ENCODE measurements at places on chromosomes 5 and 9. TPM values are rescaled to one million over a fixed set of nuclear protein-coding genes. Genes with fewer than 3 reads are reported as not detected.

DNA sequence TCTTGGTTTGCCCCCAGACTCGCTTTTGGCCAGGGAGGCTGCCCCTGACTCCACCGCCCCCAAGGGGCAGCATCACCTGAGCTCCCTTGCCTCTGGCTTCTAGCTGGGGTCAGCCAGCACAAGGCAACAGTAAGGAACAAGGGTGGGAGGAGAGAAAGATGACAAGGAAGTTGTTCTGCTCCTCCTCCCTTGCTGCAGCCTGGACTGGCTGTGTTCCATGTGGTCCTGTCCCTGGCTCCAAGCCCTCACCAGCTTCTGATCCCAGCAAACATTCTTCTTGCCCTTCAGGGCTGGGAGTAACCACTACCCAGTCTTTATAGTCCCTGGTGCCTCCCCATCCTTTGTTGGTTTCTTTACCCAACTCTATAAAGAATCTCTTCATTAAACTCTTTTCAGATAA, 100.3 kb upstream of the SPIN1 start:
- no peaks in the 10 kb centered on the region for H3K36me3 ChIP-seq
- DNase-seq = no peak
- no peaks in the 10 kb centered on the region for H3K27me3 ChIP-seq
- H3K27ac ChIP-seq = no peak overlapping the region
- H3K4me3 ChIP-seq = no peak overlapping the region

GRCh38 chr5:106966686-106967315, 703.9 kb downstream of the EFNA5 start:
- H3K27ac ChIP-seq = no peak overlapping the region
- no peak for DNase-seq

DNA sequence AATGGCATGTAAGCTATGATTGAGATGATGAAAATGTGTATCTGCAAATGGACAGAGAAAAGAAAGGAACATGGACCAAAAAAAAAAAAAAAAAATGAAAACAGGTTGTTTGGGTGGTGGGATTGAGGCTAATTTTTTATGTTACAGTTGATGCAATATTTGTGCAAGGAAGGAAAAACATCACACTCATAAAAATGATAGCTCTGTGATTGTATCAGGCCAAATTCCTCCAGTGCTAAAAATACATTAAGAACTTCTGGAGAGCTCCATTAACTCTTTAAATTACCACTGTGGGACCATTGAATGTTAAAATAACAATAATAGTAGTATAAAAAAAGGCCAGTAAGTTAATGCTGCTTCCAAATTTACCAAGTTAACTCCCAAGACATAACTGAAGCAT, 79.5 kb upstream of the MSX2 start:
- no peak overlapping the region for H3K27ac ChIP-seq
- H3K4me3 ChIP-seq = no peak overlapping the region
- DNase-seq = no peak
- H3K4me1 ChIP-seq = no peaks in the 10 kb centered on the region
- H3K27me3 ChIP-seq = no peaks in the 10 kb centered on the region

DNA sequence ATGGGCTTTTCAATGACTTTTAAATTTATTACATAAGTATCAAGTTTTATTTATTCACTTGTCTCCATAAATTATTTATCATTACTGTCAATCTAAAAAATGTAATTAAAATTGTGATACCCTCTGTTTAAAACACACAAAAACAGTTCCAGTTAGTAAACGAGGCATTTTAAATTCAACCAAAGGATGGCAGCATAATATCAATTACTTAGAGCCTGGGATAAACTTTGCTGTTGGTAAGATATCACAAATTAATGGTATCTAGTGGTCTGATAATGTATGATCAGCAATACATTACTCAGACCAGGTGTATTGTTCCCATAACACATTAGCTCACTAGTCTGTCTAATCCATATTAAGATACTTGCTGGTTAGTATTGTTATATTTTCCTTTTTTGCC, 9.6 kb upstream of the IFNE start:
- no peaks in the 10 kb centered on the region for H3K36me3 ChIP-seq
- no peaks in the 10 kb centered on the region for H3K4me1 ChIP-seq
- no peaks in the 10 kb centered on the region for H3K27me3 ChIP-seq
- no peak overlapping the region for H3K27ac ChIP-seq

- DNase-seq = no peak
- no peak overlapping the region for H3K27ac ChIP-seq
- no peak overlapping the region for H3K4me3 ChIP-seq
- H3K36me3 ChIP-seq = no peaks in the 10 kb centered on the region
Observed at GRCh38 chr5:178455480-178455835, 134.7 kb downstream of the COL23A1 start.

GRCh38 chr5:31918739-31919138, 255.4 kb downstream of the GOLPH3 start:
- H3K4me3 ChIP-seq = no peak overlapping the region
- H3K36me3 ChIP-seq = no peaks in the 10 kb centered on the region
- no peak overlapping the region for H3K27ac ChIP-seq
- DNase-seq = no peak

DNA sequence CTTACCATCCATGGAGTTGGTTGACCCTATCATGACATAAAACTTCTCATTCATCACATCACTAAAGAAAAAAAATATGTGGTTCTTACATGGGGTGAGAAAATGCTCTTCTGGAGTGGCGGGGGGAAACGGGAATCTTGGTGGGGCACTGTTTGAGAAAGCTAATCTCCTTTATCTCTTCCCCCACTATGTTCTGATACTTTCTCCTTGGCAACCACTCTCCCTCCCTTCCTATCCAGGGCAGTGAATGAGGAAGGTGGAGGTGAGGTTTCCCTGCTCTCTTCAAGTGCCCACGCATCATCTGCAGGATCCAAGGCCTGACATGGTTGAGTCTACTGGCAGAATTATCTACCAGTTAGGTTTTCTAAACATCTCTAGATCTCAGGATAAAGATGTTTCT, 220.8 kb upstream of the TBCA start:
- no peak for DNase-seq
- peaks cover 3% of the 10 kb centered on the region for H3K36me3 ChIP-seq
- H3K27ac ChIP-seq = no peak overlapping the region
- H3K4me1 ChIP-seq = peaks cover 11% of the 10 kb centered on the region
- H3K4me3 ChIP-seq = no peak overlapping the region

GRCh38 chr5:79191457-79191856, 44.5 kb upstream of the JMY start:
- DNase-seq = no peak
- H3K27me3 ChIP-seq = no peaks in the 10 kb centered on the region
- no peaks in the 10 kb centered on the region for H3K36me3 ChIP-seq
- no peaks in the 10 kb centered on the region for H3K4me1 ChIP-seq
- no peak overlapping the region for H3K27ac ChIP-seq
- no peak overlapping the region for H3K4me3 ChIP-seq

DNA sequence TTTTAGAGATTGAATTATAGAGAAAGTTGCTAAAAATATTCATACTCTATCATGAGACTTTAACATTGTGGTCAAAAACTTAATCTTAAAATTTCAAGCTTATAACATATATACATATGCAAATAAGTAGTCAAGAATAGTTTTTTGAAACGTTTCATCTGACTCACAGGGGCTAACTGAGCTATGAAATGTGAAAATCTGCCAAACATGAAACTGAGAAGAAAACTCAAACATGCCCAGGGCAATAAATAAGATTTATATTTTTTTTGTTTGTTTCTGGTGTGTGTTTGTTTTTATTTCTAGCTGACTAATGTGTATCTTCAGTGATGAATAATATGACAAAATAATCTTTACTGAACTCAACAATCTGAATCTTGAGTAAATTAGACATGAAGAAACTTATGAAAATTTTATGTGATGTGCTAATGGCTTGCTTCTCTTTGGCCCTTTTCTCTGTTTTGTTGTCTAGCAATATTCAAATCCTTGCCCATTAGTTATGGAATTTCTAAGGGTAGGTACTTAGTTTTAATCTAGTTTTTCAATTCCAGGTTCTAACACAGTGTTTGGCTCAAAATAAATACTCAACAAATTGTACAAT, 99.9 kb downstream of the FAM174A start:
- H3K4me3 ChIP-seq = no peak overlapping the region
- no peak for DNase-seq
- no peaks in the 10 kb centered on the region for H3K36me3 ChIP-seq

GRCh38 chr5:62780888-62781287, 202.3 kb downstream of the LRRC70 start:
- no peak for DNase-seq
- no peaks in the 10 kb centered on the region for H3K36me3 ChIP-seq
- no peak overlapping the region for H3K4me3 ChIP-seq
- H3K4me1 ChIP-seq = no peaks in the 10 kb centered on the region

GRCh38 chr5:91383956-91384300, 811 bp upstream of the ARRDC3 start:
- no peaks in the 10 kb centered on the region for H3K36me3 ChIP-seq
- H3K4me1 ChIP-seq = no peaks in the 10 kb centered on the region
- H3K27ac ChIP-seq = peak overlapping the region; percentile 98
- no peak for DNase-seq
- H3K4me3 ChIP-seq = peak overlapping the region; percentile 79

- no peaks in the 10 kb centered on the region for H3K4me1 ChIP-seq
- no peak overlapping the region for H3K4me3 ChIP-seq
- no peaks in the 10 kb centered on the region for H3K27me3 ChIP-seq
- H3K27ac ChIP-seq = no peak overlapping the region
- DNase-seq = no peak
Observed at GRCh38 chr5:72041654-72042053, 65.6 kb upstream of the MAP1B start.

DNA sequence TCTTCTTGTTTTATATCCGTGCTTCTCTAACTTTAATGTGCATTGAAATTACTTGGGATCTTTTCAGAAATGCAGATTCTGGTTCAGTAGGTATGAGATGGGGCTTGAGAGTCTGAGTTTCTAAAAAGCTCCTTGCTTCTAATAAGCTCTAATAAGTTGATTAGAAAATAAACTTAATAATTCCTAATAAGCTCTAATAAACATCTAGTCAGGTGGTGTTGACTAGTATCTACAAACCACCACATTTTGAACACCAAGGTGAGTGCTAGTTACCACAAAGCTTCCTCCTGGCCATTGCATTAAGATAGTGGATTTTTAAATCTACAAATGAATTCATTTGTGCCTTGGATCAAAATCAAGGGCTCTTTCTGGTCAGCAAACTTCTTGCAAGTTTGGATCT, 5.3 kb downstream of the TMOD1 start:
- DNase-seq = no peak
- H3K27me3 ChIP-seq = peaks cover 23% of the 10 kb centered on the region
- no peaks in the 10 kb centered on the region for H3K36me3 ChIP-seq
- H3K4me1 ChIP-seq = peaks cover 22% of the 10 kb centered on the region
- H3K4me3 ChIP-seq = no peak overlapping the region

GRCh38 chr5:25448646-25449045, 803.9 kb upstream of the CDH10 start:
- no peaks in the 10 kb centered on the region for H3K27me3 ChIP-seq
- DNase-seq = no peak
- H3K4me3 ChIP-seq = no peak overlapping the region
- H3K27ac ChIP-seq = no peak overlapping the region
- no peaks in the 10 kb centered on the region for H3K36me3 ChIP-seq
- H3K4me1 ChIP-seq = no peaks in the 10 kb centered on the region

GRCh38 chr9:33140401-33141360, 26.5 kb downstream of the B4GALT1 start:
- no peak for DNase-seq
- H3K36me3 ChIP-seq = no peaks in the 10 kb centered on the region
- H3K27ac ChIP-seq = peak overlapping the region; percentile 37
- H3K4me3 ChIP-seq = no peak overlapping the region
- peaks cover 13% of the 10 kb centered on the region for H3K4me1 ChIP-seq

DNA sequence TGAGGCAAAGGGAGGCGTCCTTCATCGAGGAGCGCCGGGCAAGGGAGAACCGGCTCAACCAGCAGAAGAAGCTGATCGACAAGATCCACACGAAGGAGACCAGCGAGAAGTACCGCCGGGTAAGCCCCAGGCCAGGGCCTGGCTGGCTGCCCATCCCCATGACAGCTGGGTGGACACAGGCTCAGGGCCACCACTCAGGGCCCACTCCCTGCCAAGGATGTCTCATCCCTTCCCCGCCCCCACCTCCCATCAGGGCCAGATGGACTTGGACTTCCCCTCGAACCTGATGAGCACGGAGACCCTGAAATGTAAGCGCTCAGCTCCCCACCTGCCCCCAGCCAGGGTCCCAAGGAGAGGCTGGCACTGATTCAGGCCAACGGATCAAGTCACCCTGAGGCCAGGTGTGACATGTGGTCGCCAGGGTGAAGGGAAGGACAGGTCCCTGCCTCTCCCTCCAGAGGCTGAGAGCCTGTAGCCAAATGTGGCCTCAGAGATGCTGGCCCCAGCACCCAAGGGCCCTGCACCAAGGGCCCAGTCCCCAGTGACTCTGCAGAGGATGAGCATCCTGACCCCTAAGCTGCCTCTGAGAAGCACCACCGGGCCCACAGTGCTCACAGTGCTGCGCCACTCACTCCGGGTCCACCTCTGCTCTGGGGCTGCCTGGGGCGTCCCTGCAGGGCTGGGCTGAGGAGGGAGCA, 3.1 kb upstream of the RABL6 start:
- peaks cover 19% of the 10 kb centered on the region for H3K27me3 ChIP-seq
- H3K36me3 ChIP-seq = peaks cover 46% of the 10 kb centered on the region
- H3K4me3 ChIP-seq = no peak overlapping the region
- no peak for DNase-seq
- no peak overlapping the region for H3K27ac ChIP-seq
- H3K4me1 ChIP-seq = peaks cover 36% of the 10 kb centered on the region

- H3K27me3 ChIP-seq = peaks cover 6% of the 10 kb centered on the region
- no peak overlapping the region for H3K27ac ChIP-seq
- H3K36me3 ChIP-seq = peaks cover 34% of the 10 kb centered on the region
Observed at GRCh38 chr5:139848508-139849100, 53.0 kb downstream of the PSD2 start.

- H3K4me3 ChIP-seq = no peak overlapping the region
- DNase-seq = no peak
- no peaks in the 10 kb centered on the region for H3K36me3 ChIP-seq
- peaks cover 18% of the 10 kb centered on the region for H3K27me3 ChIP-seq
Observed at GRCh38 chr5:149277801-149278200, 6.1 kb downstream of the AFAP1L1 start.

DNA sequence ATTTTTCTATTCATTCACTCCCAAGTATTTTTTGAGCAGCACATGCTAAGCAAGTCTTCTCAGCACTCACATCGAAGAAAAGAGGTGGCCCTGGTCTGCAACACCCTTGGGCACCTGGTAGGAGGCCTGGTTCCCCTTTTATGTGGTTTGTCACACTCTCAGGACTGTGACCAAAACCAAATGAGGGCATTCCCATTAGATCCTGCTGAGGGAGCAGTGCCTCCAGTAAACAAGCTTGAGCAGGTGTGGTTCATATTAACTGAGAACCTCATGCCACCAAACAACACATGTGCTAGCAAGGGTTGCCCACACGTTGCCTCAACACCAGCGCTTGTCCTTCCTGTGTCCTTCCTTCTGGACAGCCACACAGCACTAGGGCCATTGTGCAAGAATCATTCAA, 26.9 kb upstream of the SYK start:
- H3K4me1 ChIP-seq = no peaks in the 10 kb centered on the region
- H3K4me3 ChIP-seq = no peak overlapping the region
- no peaks in the 10 kb centered on the region for H3K36me3 ChIP-seq
- no peaks in the 10 kb centered on the region for H3K27me3 ChIP-seq
- H3K27ac ChIP-seq = no peak overlapping the region

- H3K27me3 ChIP-seq = peaks cover 39% of the 10 kb centered on the region
- H3K4me1 ChIP-seq = peaks cover 15% of the 10 kb centered on the region
- peak; percentile 10 for DNase-seq
- H3K27ac ChIP-seq = no peak within 1 kb of the TSS
- H3K36me3 ChIP-seq = no peaks in the 10 kb centered on the region
- H3K4me3 ChIP-seq = no peak within 1 kb of the TSS
Observed at GRCh38 chr9:133275105-133276000, at the start of gene ABO. Gene ABO (minus strand): TSS chr9:133275201.

Gene LRRC19
- not detected for total RNA-seq

Gene FOXD4
- total RNA-seq = 0.66 TPM

Gene FCHSD1
- total RNA-seq = 14.7 TPM

Gene DEPDC1B
- 6.5 TPM for total RNA-seq

Gene ARSI
- total RNA-seq = 5.4 TPM

Gene CCDC187
- 0.10 TPM for total RNA-seq

Measured in spinal cord (tissue), 10 donors.